ENCODE measurements at places on chromosomes 11 and 22.

GRCh38 chr11:123431619-123432018, 1.6 kb downstream of the GRAMD1B start:
- no peak for DNase-seq

DNA sequence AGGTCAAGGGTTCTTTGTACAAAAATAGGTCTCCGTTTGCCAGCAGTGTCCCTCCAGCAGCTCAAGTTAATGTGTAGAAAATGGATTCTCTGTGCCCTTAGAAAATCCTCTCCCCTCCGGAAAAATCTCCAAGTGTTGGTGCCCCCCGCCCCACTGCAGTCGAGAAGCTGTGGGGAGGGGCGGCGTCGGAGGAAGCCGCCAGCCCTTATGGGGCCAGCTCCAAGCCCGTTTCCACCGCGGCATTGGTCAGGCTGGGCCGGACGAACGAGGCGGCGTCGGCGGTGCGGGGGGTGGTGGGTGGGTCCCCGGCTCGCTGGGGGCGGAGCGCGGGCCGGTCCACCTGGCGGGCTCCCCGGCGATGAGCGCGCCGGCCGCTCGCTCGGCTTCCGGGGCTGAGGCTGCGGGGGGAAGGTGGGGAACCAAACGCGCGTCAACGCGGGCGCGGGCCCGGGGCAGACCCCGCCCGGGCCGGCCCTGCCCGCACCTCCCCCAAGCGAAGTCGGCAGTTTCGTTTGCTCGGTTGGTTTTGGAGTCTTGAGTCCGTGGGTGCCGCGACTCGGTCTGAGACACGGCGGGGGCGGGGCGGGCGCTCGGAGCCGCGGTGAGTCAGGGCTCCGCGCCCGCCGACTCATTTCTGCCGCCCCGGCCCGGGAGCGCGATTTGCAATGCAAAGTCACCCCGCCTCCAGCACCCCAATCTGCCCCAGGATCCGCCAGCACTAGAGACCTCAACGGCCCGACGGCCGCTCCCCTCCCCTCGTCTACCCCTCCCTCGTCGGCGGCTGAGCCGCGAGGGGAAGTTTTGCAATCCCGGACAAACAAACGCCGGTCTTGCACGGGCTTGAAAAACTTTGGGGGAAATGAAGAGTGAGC, 1.4 kb downstream of the ASCL2 start:
- DNase-seq: no peak

- no peak for DNase-seq
Observed at GRCh38 chr11:80307676-80308075, 866.8 kb upstream of the TENM4 start.

DNA sequence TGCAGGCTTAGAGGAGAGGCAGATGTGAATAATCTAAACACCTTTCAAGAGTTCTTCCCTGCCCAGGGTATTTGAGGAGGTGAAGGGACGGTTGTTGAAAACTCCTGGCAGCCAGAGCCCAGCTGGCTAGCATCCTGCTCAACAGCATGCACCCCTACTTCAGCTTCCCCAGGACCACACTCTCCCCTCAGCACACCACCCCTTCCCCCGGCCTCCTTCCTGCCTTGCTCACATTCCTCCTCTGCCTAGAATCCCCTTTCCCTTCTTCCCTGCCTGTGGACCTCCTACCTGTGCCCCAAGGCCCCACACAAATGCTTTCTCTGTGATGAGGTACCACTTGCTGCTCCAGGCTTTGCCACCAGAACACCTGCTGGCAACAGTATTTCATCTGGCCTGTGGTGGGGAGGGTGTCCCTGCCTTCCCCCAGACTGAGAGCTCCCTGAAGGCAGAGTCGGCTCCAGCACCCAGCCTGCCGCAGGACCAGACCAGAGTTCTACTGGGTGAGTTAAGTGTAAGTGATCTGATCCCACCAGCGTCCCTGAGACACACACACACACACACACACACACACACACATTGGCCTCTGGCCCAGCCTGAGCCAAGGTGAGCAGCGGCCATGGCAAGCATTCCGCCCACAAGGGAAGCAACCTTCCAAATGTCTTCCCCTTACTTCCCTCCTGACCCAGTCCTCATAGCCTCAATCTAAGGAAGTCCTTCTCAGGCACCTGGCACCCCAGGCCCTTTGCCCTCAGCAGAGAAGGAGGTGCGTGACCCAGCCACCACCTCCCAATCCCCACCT, 79.5 kb downstream of the PDE2A start:
- DNase-seq: no peak

- DNase-seq: no peak
Observed at GRCh38 chr22:33657670-33658069, 262.6 kb downstream of the LARGE1 start.

GRCh38 chr22:23782252-23782651, 4.5 kb upstream of the SMARCB1 start:
- DNase-seq: no peak

DNA sequence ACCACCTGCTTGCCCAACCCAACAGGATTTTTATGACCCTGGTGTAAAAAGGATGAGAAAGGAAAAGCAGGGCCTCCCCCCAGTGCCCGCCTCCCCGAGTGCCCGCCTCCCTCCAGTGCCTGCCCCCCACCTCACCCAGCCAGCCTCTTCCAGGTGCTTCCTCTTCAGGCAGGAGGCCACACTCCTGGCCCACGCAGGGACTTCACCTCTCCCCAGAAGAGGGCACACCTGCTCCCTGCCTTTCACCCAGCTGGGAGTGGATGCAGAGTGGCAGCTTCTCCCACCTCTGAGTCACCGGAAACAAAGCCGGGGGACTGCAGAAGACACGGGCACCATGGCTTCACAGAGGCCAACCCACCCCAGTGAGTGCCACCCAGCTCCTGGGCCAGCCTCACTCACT, 16.1 kb downstream of the CPT1A start:
- no peak for DNase-seq

- no peak for DNase-seq
Observed at GRCh38 chr11:44333271-44334218, 23.6 kb upstream of the ALX4 start.

GRCh38 chr22:22168190-22168940, 76.2 kb upstream of the VPREB1 start:
- DNase-seq: peak; percentile 82

GRCh38 chr11:133934599-133935550, 21.9 kb downstream of the IGSF9B start:
- no peak for DNase-seq

DNA sequence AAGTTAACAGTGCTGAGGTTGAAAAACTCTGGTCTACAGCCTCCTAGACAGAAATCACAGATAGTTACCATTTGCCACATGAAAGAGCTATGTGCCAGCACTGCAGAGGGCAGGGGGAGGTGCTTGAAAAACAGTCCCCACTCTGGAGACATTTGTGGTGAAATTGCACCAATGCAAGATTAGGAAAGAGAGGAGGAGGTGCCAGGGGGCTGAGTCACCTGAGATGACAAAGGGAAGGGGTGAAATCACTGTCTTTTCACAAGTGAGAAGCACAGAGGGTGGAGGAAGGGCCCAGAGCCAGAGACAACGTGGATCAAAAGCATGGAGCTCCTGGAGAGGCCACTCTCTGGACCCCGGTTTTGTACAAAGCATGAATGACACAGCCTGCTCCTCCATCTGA, 196.3 kb downstream of the BUD13 start:
- DNase-seq: no peak

GRCh38 chr22:23029521-23030228, 40.6 kb upstream of the GNAZ start:
- peak; percentile 55 for DNase-seq

DNA sequence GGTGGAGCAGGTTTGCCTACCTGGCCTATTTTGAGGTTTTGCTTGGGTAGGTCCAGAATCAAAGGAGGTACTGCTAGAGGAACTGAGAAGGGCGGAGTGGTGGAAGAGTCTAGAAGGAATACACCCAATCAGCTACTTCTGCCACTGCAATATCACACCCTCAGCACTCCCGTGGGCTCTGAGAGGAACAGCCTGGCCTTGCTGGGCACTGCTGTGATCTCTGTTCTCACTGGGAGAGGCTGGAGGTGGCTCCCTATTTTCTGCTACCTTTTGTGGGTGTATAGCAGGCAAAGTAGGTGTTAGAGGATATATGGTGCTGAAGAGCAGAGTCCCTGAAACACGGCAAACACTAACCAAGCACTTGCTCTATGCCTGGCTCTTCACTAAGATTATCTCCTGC, 25.0 kb upstream of the IGSF22 start:
- DNase-seq: no peak

DNA sequence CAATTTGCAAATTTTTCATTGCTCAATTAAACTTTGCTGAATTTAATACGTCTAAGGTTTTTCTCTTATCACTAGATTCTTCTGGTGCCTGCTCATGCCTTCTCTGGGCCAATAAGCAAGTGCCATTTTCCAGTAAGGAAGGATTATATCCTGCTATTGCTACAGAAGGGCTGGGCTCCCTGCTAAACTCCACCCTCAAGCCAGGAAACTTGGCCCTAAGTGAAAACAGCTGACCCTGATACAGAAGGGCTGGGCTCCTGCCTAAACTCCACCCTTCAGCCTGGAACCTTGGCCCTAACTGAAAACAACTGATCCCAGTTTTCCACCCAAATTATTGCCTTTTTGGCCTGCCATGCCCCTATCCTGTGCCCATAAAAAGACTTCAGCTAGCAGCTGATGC, 385.3 kb downstream of the DYNC2H1 start:
- no peak for DNase-seq

DNA sequence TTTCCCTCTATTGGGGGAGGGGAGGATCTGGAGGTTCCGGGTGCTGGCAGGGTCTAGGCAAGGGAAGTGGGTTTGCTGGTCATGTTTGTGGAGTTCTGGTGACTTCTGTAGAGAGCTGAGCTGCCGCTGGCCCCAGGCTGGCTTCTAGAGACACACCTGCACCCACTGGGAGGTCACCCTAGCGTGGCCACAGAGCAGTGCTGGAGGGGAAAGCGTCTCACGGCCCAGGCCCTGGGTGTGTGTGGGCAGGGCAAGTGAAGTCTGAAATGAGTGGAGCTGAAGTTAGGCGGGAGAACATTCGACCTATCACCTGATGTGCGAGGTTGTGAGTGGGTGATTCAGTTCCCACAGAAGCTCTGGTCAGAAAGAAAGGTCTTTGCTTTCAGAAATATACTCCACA, 27.9 kb downstream of the SMIM38 start:
- DNase-seq: no peak

GRCh38 chr11:27397624-27398399, 34.8 kb upstream of the CCDC34 start:
- DNase-seq: no peak

DNA sequence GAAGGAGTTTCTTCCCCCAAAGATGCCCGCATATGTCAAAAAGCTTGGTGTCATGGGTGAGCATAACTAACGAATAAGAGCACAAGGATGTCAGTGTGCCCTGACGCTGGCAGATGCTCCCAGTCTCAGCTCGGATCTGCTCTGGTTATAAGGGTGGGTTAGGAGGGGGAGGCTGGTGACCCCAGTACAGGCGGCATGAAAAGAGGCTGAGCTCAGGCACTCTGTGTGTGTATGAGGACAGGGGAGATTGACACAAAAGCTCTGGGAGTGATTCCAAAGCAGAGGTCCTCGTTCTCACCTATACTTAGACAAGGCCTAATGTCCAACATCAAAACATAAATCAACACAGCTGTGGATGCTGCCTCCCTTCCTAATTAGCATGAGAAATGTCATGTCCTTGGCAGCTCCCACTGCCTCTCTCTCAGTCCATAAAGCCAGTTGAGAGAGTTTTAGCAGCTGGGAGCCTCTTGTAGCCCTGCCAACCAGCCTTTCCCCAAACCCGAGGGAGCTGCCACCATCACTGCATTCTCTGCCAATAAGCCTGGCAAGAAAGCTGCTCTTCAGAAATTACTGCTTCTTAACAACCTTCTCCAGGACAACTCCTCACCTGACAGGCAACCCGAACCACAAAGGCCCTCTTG, 59.8 kb downstream of the SC5D start:
- DNase-seq: peak; percentile 23

GRCh38 chr11:17353821-17354600, 2.4 kb downstream of the NCR3LG1 start:
- peak; percentile 57 for DNase-seq

DNA sequence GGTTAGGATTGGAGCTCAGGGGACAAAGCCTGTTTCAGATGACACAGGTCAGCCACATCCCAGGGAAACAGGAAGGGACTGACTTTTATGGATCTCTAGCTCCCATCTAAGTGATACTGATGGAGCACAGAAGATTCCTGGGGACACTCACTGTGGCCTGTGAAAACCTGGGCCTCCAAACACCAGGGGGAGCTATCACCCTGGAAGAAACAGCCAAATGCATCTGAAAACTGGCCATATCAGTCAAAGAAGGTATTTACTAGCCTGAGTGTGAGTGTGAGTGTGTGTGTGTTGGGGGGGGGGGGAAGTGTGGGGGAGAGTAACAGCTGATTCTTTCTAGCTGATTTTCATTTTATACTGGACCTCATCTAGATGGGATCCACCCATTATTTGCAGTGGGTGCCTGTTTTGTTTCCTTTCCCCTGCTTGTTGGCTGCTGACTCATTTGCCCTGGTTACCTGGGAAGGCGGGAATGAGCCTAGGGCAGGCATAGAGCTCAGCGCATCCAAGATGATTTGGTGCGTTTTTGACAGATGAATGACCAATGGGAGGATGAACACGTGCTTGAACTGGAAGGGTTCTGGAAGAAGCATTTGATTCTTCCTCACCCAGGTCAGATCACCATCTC, 284.0 kb downstream of the KIRREL3 start:
- no peak for DNase-seq

DNA sequence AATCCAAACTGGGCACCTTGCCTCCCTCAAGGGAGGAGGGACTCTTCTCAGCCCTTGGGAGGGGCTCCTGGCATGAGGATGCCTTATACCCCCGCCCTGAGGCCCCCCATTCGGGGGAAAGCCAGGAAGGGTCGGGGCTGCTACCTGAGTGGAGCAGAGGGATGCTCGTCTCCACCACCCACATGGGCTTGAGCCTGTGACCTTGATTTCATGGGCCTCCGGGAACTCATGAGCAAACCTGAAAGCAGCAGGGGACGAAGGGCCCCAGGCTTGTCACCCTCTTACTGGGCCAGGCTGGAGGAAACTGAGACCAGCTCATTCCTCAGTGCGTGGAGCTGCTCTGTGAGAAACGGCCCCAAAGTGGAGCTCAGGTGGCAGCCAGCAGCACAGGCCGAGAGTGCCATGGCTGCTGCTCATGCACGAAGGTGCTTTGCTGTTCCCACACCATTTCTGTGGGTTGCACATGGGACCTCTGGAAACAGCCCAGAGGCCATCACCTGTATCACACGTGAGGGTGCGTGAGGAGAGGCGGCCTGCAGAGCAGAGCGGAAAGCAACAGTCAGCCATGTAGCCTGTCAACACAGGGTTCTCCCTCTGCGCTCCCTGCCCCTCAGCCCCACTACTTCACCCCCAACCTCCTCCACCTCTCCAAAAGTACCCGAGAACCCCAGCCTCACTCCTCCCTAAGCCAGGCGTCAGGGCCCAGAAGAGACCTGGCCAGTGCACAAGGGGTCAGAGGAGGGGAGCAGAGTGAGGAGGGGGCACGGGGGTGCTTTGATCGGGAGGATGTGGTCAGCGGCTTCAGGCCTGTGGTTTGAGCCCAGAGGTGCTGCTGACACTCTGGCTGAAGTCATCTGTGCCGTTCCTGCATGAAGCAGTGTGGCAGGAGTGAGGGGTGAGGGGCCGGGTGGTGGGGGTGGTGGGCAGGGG, 14.1 kb upstream of the IL2RB start:
- DNase-seq: no peak

- DNase-seq: no peak
Observed at GRCh38 chr11:56849852-56850251, 101.4 kb upstream of the OR9G4 start.

GRCh38 chr11:83156996-83157593, at the start of gene PCF11:
PCF11 (plus strand) TSS chr11:83157131; CDS start chr11:83157440, 309 bp downstream.
- no peak for DNase-seq
